ENCODE measurements at places on chromosomes 5 and 9.

- DNase-seq, result no peak
Measured at GRCh38 chr5:10914741-10915480, 153.9 kb upstream of the DAP start.

- no peak for DNase-seq
Measured at GRCh38 chr5:111836426-111836825, 79.4 kb upstream of the NREP start.

GRCh38 chr5:171871711-171872110 lies 86.1 kb downstream of the SMIM23 start:
- DNase-seq, result no peak

GRCh38 chr9:78215706-78216105 lies 20.2 kb upstream of the CEP78 start:
- no peak for DNase-seq

DNA sequence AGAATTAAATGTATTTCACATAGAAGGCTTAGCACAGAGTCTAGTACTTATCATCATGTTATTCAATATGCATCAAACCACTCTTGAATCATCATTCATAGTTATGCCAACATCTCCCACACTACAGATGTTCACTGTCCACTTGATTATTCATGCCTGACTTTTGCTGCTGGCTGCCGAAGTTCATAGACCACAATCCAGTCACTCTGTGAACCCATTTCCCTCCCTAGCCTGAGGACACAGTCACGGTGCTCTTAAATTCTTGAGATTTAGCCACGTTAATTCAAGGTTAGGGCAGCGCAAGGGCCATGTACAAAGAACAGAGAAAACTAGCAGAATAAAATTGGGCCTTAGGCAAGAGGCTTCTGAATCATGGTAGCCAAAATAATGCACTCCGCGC lies 32.4 kb downstream of the ABCA1 start:
- DNase-seq, result no peak

DNA sequence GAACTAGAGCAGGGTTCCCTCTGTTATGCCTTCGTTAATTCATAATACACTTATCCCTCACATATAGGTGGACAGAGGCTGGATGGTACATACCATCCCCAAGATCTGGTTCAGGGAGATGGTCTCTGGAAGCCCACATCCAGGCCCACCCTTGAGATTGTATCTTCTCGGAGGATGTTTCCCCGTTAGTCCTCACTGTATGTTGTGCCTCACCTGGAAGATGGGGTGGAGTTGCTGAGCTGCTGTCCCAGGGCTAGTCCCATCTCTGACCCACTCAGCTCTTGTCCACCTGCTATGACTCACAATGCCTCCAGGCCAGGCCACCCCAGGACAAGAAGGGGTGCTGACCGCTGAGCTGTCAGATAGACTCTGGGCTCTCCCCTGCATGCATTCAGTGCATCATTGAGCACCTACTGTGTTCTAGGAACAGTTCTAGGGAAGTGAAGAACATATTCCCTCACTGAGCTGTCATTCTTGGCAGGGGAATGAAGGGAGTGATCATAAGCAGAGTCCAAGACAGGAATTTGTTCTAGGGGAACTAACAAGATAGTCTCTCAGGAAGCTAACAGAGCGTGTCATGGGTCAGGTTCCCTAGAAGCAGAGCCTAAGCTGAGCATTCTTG lies at the start of gene CBY3:
CBY3 (minus strand) TSS at position 255 of the 622 bp plus-strand sequence; CDS start at position 139, 116 bp downstream.
- no peak for DNase-seq

DNA sequence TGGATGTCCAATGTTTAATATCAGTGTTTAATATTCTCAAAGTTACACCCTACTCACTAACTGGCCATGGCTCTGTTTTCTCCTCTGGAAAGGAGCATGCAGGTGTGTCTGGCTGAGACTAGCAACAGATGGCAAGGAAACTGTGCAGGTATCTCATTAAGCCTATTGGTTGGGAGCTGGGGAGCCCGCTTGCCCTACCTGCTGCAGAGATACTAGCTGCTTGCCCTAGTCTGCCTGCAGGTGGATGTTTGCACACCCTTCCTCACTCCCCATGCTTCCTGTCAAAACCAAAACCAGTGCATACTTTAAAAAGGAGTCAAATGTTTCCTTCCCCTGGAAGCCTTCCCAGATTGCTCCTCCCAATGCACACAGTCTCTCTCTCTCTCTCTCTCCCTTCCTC lies 228.3 kb upstream of the RASEF start:
- DNase-seq, result no peak

- no peak for DNase-seq
Measured at GRCh38 chr5:7493622-7494021, 97.7 kb downstream of the ADCY2 start.
